ENCODE measurements at places on chromosomes 6 and 20.
A peak's percentile ranks its signal among the peaks of the same experiment; 100 is the strongest.

GRCh38 chr6:111691345-111692225 lies 85.9 kb upstream of the TRAF3IP2 start:
- DNase-seq: peak; percentile 58

- no peak for DNase-seq
Observed at GRCh38 chr6:166612471-166612881, 14.6 kb downstream of the RPS6KA2 start.

- DNase-seq: no peak
Observed at GRCh38 chr6:33547499-33547898, 32.6 kb downstream of the BAK1 start.

DNA sequence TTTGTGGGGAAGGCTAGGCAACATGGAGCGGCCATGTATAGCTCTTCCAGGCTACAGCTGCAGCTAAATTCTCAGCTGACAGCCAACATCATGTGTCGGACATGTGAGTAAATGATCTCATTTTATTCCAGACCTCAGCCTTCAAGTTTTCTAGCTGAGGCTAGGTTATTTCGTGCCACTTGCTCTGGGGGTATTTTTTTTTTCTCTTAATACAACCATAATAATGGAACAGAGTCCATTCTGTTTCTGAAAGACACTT lies 573.5 kb downstream of the CD109 start:
- DNase-seq: no peak

GRCh38 chr20:20343932-20344331 lies 24.0 kb upstream of the INSM1 start:
- no peak for DNase-seq
